ENCODE measurements at places on chromosomes 2 and 18.

GRCh38 chr2:120245520-120246332 lies 6.9 kb upstream of the RALB start:
- no peak for DNase-seq

GRCh38 chr2:176652300-176653182 lies 383.3 kb downstream of the MTX2 start:
- no peak for DNase-seq

DNA sequence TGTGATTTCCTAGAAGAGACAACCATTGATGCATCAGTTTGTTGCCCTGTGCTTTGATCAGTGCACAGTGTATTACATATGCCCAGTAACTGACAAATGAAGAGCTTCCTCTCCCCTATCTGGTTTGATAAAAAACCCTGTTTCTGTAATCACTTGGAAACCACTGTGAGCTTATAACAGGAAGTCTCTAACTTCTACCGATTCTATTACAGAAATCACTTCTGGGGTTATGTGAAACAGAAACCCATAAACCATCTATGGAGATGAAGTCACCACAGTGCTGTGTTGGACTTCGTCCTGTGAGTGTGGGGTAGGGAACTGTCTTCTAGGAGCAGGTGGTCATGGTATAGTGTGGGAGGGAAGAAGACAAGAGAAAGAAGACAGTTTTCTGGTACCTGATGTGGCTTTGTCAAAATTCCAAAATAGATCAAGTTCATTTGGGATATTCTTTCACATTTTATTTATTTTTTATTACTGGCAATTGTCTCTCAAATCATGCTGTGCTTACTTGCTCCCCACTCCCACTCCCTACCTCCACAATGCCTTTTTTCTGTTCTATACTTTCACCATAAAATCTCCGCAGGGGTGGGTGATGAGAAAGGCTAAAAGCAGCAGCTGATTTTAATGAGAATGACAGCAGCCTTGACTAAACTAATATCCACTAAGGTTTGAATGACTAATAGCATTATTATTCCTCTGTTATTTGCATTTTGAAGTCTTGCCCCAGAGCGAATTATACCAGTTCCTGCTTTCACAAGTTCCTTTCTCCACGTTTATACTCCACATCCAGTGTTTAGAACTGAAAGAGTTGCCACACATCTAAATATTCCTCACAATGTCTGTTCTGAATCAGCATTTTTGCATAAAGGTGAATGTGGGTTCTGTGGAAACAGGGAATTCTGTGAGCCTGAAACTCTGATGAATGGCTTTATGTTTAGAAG lies 41.7 kb upstream of the RND3 start:
- no peak for DNase-seq

- DNase-seq, result peak; percentile 78
Observed at GRCh38 chr2:101151146-101151858, at the start of gene TBC1D8. TSS of gene TBC1D8 (minus strand) at chr2:101151382. CDS start at chr2:101151253, 129 bp downstream.

GRCh38 chr2:110770404-110770958 lies 38.1 kb downstream of the ACOXL start:
- DNase-seq, result no peak

- DNase-seq, result no peak
Observed at GRCh38 chr2:37866171-37866934, 58.7 kb upstream of the RMDN2 start.

- DNase-seq, result no peak
Observed at GRCh38 chr2:156083763-156084493, 248.6 kb downstream of the NR4A2 start.

DNA sequence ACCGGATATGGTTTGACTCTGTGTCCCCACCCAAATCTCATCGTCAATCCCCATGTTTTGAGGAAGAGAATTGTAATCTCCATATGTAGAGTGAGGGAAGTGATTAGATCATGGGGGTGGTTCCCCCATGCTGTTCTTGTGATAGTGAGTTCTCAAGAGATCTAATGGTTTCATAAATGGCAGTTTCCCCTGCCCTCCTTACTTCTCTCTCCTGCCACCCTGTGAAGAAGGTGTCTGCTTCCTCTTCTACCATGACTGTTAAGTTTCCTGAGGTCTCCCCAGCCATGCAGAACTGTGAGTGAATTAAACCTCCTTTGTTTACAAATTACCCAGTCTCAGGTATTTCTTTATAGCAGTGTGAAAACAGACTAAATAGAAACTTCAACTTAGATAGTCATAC lies 69.5 kb downstream of the SESTD1 start:
- no peak for DNase-seq
